ENCODE measurements at places on chromosomes 7 and 10. TPM values are rescaled to one million over a fixed set of nuclear protein-coding genes. Genes with fewer than 3 reads are reported as not detected.

The GPR15LG gene
- total RNA-seq: not detected

The SLC25A40 gene
- total RNA-seq: 27.2 TPM

The CYP3A4 gene
- not detected for total RNA-seq

The FAM25G gene
- not detected for total RNA-seq

The HOXA4 gene
- not detected for total RNA-seq

The FAM13C gene
- total RNA-seq: 44.3 TPM

The BHLHA15 gene
- 9.5 TPM for total RNA-seq

The PILRA gene
- total RNA-seq: 1.2 TPM
